Immature natural killer cell (primary cell): ENCODE measurements at places on chromosomes 7 and 10.
A peak's percentile ranks its signal among the peaks of the same experiment; 100 is the strongest.

GRCh38 chr10:132897516-132898381, 44.6 kb downstream of the CFAP46 start:
- no peak for DNase-seq

DNA sequence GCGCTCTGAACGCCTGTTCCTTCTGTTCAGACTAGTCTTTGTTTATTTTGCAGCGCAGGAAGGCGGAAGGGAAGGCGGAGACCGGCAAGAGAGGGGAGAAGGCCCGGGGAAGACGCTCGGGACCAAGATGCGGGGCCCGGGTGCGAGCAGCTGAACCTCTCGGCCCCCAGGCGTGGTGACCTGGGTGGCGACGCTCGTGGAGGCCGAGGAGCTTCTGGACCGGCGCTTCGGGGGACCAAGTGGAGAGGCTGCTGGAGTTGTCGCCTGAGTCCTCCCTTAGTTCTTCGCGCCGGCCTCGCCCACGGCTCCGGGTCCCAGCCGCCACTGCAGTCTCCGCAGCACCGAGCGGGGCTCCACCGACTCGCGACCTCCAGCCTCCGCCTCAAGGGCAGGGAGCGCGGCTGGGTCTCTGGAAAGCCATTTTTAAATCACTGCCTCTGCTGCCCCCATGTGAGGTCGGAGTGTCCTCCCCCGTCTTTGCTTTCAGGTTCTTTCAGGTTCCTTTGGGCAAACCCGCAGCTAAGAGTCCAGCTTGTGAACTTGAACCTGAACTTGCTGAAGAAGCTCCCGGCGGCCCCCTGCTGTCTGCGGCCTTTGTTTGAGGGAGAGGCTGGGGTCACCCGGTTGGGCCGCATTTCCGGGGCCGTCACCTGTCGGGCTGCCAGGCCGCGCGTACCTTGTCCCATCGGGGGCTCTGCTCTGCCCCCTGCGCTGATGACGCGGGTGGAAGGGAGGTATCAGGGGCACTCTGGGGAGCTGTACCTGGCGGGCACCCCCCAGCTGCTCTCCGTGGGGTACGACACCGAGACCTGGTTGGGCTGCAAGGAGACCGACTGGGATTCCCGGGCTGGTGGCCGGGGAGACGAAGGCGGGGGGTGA, 136.0 kb downstream of the KIF20B start:
- DNase-seq: peak; percentile 32

GRCh38 chr10:28928484-28928883, 251.2 kb downstream of the BAMBI start:
- DNase-seq: no peak

GRCh38 chr10:71427246-71427645, 30.5 kb downstream of the CDH23 start:
- no peak for DNase-seq

GRCh38 chr10:130368761-130369560, 232.8 kb downstream of the GLRX3 start:
- no peak for DNase-seq

GRCh38 chr10:97435211-97435610, 9.2 kb downstream of the PGAM1 start:
- no peak for DNase-seq

DNA sequence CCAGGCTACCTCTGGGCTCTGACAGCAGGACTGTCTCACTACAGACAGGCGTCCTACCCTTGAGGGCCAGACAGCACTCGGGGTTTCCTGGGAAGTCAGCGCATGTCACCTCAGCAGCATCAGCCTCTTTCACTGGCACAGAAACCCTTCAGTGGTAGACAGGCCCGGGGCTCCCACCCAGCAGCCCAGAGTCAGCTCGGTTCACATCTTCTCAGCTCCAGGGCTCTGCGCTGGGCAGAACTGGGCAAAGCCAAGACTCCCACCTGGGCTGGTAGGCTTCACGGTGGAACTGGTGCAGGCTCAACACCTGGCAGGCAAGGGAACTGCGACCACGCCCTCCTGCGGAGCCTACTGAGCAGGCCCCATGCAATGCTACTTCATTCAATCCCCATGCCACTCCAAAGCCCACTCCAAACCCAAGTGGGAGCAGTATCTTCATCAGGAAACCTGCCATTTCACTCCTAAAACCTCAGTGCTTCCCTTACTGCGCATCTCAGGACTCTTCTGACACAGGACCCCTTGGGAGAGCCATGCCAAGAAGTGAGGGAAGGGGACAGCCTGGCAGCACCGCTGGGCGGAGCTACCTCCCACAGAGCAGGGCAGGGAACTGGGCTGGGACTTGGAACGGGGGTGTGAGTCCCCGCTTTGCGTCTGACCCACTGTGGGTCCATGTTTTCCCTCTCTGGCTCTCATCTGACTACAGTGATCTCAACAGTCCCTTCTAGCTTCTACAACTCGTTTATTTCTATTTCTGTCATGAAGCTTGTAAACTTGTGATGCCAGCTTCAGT, 60.4 kb downstream of the SCRN1 start:
- no peak for DNase-seq

GRCh38 chr10:105534086-105534485, 893.0 kb downstream of the SORCS3 start:
- DNase-seq: no peak

DNA sequence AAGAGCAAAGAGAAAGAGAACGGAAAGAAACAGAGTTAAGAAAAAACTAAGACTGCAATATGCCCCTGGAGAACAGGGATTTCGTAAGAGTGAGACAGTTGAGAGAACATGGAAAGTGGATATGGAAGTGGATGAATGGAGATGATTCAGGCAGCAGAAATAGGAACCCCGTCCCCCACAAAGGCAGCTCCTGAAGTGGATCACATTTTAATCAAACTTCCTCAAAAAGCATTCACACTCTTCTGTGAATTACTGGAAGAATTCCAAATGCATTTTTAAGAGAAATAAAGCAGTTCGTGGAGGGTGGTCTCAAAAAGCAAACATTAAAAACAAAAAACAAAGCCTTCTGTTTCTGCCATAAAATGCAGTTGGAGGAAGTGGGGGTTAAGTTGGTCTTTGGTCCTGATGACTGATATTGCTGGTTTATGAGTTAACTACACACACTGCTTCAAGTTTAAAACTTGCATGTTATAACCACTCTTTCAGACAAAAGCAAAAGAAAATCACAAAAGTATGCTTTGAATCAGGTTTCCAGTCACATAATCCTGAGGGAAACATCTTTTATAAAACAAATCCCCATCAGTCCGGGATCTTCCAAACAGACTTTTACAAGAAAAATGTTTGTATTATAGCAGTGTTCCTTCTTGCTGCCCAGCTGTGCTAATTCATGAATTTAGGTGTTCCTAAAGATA, 214.3 kb downstream of the FANK1 start:
- no peak for DNase-seq

- DNase-seq: peak; percentile 8
These were observed 921.5 kb downstream of the TYW1 start for GRCh38 chr7:67918158-67918557.

- DNase-seq: peak; percentile 71
These were observed at the start of gene GOLGA7B for GRCh38 chr10:97849687-97850402. TSS of gene GOLGA7B (plus strand) at chr10:97849843. CDS start at chr10:97850304, 461 bp downstream.

GRCh38 chr10:6055929-6056328, 6.2 kb downstream of the IL2RA start:
- DNase-seq: no peak

DNA sequence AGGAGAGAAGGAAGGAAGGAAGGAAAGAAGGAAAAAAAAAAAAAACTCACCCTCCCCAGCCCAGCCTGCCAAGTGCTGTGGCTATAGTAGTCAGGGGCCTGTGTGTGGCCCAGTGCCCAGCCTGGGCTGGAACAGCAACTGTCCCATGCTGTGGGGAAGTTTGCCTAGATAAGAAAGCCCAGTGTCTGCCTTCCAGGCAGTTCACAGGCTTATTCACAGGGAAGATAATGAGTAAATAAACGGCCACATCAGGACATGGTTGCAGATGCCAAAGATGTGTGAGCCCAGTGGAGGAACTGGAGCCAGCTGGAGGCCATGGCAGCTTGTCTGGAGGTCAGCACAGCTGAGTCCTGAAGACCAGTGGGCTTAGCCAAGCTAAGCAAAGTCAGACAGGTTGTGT, 132.4 kb upstream of the FOXK1 start:
- DNase-seq: no peak
